ENCODE measurements at places on chromosomes 16 and 17.

GRCh38 chr16:22191532-22192260 is 14.4 kb upstream of the EEF2K start:
- DNase-seq: no peak

DNA sequence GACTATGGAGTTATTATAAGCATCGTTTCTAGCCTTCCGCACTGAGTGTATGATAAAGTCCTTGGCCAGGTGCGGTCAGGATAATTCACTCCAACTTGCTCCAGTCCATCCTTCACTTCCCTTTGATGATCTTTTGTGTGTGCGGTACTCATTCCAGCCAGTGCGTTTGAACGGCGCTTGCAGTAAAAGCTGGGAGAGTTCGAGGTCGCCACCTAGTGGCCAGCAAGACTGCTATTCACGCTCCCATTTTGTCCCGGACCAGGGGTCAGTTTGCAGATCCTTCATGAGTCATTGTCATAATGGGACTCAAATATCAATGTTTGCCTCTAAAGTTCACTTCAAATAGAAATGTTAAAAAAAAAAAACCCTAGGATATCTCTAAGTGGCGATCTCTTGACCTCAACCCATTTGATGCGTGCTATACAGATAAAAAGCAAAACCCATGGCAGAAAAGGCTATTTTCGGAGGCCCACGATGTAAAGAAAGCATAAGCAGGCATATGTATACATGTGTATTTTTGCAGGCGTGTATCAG is 417.1 kb downstream of the TMEM114 start:
- DNase-seq: no peak

- DNase-seq: no peak
Measured at GRCh38 chr17:50883850-50884438, 17.8 kb upstream of the TOB1 start.

GRCh38 chr17:78022425-78022824 is 63.9 kb downstream of the TNRC6C start:
- no peak for DNase-seq

GRCh38 chr17:78826421-78826820 is 14.2 kb downstream of the USP36 start:
- no peak for DNase-seq

DNA sequence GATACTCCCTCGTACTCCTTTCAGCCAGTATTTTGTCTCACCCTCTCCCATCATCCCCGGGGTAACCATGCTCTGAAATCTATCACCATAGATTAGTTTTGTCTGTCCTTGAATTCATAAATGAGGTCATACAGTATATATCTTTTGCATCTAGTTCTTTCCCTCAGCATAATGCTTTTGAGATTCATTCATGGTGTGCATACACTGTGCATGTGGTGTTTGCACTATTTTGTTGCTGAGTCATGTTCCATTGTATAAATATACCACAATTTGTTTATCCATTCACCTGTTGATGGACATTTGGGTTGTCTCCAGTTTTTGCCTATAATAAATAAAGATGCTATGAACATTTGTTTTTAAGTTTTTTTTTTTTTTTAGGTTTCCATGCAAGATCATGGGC is 34.2 kb upstream of the NLRP1 start:
- DNase-seq: no peak

- DNase-seq: no peak
Measured at GRCh38 chr17:35175638-35176415, 18.4 kb downstream of the SLC35G3 start.

DNA sequence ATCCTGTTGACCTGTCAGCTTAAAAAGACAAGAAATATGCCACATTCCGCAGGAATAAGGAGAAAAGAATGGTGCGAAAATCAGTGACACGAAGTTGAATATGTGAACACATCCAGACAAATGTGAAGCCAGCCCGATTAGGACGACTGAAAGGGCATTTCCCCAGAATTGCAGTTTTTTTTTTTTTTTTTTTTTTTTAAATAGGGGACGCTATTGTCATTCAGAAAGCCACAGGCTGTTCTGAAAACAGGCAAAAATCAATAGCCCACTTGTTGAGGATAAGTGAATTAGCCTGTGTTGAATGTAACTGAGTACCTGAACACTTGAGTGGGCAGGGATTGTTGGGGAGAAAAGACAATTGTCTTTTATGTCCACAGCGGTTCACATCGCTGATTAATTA is 507.1 kb downstream of the WWOX start:
- no peak for DNase-seq

DNA sequence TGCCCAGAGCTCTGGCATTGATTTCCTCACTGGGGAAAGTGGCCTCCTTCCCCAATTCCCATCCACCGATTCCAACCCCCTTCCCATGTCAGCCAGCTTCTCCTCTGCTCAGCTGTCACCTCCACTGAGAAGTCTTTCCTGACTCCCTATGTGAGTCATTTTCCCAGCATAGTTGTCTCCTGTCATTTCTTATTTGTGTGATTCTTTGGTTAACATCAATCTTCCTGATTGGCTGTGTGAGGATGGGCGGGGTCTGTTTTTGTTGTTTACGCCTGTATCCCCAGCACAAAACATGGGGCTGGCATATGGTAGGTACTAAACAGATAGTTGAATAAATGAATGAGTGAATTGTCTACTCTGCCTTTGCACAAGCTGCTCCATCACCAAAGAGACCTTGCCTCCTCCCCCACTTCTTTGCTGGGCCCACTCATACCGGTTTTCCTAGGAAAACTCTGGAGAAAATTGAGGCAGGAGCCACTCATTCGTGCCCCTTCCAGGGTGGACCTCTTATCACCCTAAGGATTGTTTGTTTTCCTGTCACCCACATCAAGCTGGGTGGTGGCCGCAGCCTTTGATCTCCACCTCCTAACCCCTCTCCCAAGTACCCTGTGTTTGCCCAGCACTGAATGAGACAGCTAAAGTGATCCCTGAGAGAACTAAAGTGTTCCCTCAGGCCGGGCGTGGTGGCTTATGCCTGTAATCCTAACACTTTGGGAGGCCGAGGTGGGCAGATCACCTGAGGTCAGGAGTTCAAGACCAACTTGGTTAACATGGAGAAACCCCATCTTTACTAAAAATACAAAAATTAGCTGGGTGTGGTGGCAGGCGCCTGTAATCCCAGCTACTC is 1.2 kb upstream of the GRB7 start:
- no peak for DNase-seq

DNA sequence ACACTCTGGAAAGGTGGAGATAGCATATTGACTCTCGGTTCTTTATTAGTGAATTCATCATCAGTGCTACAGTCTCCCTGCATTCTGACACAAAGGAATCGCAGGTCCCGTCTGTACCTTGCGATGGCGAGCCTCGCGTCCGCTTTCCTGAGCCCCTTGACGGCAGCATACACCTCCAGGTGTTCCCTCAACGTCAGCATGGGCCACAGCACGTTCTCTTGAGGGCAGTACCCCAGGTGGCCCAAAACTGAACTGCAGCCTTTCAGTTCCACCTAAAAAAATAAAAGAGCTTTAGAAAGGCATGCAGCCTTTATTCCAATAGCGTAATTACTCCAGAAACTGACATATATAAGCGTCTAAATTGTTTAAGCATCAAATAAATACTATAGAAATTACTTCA is 24.2 kb upstream of the ABCA9 start:
- no peak for DNase-seq

DNA sequence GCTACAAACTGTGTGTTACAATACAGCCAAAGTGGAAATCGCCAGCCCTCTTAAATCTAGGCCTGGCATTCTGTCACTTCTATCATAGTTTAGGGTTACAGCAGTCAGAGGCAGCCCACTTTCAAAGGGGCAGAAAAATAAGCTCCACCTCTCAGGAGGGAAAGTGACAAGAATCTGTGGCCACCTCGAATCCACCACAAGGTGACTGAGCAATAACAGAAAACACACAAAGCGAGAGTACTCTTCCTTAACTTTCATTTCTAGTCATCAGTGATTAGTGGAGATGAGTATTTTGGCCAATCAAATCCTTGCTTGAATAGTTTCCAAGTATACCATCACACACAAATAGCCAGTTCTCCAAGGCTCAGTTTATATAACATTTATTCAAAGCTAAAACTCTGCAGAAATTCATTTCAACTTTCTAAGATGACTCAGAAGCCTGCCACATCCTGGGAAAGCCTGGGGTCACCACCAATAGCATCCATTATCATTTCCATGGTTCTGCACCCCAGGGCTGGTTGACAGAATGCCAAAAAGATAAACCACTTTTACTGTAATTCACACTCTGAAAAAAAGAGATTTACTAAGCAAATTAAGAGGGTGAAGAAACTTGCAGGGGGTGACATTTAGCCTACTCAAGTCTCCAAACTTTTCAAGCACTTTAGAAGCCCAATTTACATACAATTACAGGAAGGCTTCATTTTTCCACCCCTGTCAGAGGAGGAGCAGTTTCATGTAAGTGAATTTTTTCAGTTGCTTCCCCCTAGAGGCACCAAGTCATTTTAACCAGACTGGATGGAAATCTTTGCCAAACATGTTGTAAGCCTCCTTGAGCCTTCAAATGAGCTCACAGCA is 66.8 kb downstream of the SALL1 start:
- no peak for DNase-seq

- DNase-seq: no peak
Measured at GRCh38 chr17:79811011-79811867, 14.4 kb upstream of the CBX8 start.

DNA sequence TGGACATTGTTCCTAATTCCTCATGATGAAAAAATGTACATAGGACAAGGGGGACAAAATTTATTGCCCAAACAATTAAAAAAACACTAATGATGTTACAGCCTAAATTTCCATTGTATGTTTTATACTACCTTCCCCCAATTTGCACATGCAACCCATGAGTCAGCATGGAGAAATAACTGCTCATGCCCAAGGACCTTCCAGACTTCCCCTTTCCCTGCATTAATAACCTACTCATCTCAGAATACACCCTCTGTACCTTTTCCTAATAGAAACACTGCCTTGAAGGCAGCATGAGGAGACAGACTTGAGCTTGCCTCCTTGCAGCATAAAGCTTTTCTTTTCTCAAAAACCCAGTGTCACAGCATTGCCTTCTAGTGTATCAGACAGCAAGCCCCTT is 2402.8 kb downstream of the TP53TG3F start:
- no peak for DNase-seq

- DNase-seq: peak; percentile 35
Measured at GRCh38 chr17:43389046-43389947, 9.5 kb upstream of the ARL4D start.

DNA sequence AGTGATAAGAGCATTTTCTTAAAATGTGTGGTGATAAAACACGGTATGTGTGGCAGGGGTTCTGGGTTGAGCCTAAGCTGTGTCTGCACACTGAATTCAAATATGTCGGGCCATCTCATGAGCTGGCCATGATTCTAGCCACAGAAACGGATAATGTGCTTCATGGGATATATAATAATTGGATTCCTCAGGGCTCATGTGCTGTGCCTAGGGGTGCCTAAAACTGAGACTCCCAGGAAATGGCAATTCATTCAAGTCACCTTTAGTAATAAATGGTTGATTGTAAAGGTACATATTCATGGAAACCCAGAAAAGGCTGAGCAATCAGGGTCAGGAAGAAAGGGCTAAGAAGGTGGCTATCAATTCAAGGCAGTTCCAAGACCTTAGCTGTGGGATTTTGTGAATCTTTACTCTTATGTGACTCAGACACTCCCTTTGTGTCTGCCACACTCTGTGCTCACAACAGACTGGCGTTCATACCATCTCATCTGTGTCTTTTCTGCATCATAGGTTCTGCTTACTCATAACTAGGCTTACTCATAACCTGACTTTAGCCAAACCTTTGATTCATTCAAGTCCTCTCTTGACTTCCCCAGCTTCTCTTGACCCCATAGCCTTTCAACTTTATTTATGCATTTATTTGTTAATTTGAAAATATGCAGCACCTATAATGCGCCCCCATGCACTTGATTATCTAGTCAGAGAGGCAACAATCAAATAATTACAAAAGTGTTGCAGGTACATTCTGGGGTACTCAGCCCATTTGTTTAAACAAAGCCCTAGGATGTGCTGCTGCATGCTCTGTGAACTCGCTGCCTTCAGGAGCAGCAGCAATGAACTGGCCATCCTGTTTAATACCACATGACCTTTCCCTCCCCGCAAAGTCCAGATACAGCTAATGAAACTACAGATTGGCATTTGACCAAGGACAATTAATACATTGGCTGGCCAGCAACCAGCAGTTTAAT is 28.4 kb upstream of the MED13 start:
- no peak for DNase-seq

DNA sequence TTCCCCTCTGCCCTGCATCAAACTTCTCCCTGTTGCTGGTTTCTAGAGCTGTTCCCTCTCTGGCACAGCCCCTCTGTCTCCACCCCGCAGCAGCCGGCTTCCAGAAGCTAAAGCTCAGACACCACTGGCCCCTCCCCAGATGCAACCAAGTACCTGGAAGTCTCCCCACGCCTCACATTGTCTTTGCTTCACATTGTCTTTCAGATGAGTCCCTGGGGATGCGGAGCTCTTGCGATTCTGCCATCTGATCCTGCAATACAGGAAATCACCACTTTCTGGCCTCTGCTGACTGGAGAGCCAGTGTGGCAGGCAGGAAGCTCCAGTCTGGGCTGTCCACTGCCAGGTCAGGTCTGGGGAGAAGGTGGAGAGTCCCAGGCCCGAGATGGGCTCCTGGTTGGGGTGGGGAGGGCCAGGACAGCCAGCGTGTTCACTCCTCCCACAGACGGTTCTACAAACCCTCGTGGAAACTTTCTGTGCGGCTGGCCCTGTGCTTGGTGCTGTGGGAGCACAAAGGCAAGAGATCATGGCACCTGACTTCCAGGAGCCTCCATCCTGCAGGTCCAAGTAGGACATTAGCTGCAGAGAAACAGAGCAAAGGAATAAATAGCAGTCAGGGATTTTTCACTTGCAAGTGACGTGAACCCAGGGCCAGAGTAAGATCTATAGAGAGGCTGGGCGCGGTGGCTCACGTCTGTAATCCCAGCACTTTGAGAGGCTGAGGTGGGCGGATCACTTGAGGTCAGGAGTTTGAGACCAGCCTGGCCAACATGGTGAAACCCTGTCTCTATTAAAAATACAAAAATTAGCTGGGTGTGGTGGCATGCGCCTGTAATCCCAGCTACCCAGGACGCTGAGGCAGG is 47.9 kb upstream of the MAP3K14 start:
- no peak for DNase-seq

GRCh38 chr17:62179525-62180161 is 114.6 kb upstream of the MED13 start:
- DNase-seq: no peak

GRCh38 chr17:63833026-63833740 is 5.7 kb upstream of the FTSJ3 start:
- no peak for DNase-seq

- DNase-seq: peak; percentile 40
Measured at GRCh38 chr17:72661116-72661944, 431.2 kb downstream of the SLC39A11 start.

DNA sequence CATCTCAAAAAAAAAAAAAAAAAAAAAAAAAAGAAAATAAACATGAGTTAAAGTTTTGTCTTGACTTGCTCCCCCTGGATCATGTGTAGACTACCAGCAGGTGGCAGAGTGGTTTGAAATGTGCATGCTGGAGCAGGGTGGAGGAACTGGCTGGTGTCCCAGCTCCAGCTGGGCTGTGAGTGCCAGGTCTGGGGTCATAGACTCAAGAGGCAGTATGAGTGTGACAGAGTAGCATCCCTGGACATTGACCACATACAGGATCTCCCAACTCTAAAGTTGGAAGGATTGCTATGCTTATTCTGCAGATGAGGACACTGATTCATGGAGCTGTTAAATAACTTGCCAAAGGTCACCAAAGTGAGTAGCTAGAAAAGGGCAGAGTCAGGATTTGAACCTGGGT is 198.0 kb upstream of the MPHOSPH6 start:
- DNase-seq: no peak

GRCh38 chr17:73640691-73641090 is 3.6 kb downstream of the SDK2 start:
- no peak for DNase-seq

GRCh38 chr17:58822148-58823050 is 66.7 kb downstream of the PPM1E start:
- no peak for DNase-seq
